ENCODE measurements at places on chromosomes 2 and 18. TPM values are rescaled to one million over a fixed set of nuclear protein-coding genes. Genes with fewer than 3 reads are reported as not detected.

The VSNL1 gene
- not detected for total RNA-seq

The DAPL1 gene
- total RNA-seq, result not detected

The SULT1C2 gene
- total RNA-seq, result not detected

The ACYP2 gene
- 5.0 TPM for total RNA-seq

The RHOB gene
- total RNA-seq, result 174 TPM

The GKN2 gene
- total RNA-seq, result not detected

The ATF2 gene
- total RNA-seq, result 20.4 TPM

The CRYBA2 gene
- total RNA-seq, result not detected

The GALNT3 gene
- 0.18 TPM for total RNA-seq

The FEV gene
- total RNA-seq, result not detected

The SERPINB12 gene
- total RNA-seq, result not detected

The UGT1A8 gene
- not detected for total RNA-seq

The SOX11 gene
- total RNA-seq, result 0.29 TPM

The STAT4 gene
- total RNA-seq, result 0.53 TPM

The STEAP3 gene
- total RNA-seq, result 52.5 TPM

The CNTNAP5 gene
- total RNA-seq, result not detected

The ITGB6 gene
- total RNA-seq, result not detected

The REG1B gene
- total RNA-seq, result not detected

The LIMS4 gene
- total RNA-seq, result 2.3 TPM

The SPRED2 gene
- total RNA-seq, result 15.1 TPM

The PSMG2 gene
- 97.2 TPM for total RNA-seq

The ALLC gene
- total RNA-seq, result not detected

The ACMSD gene
- total RNA-seq, result not detected

The GALNT14 gene
- total RNA-seq, result 0.18 TPM

The IRS1 gene
- 31.4 TPM for total RNA-seq

The MSGN1 gene
- total RNA-seq, result not detected

The IL37 gene
- not detected for total RNA-seq

The EMILIN1 gene
- 397 TPM for total RNA-seq

The ZNF892 gene
- 1.2 TPM for total RNA-seq

The CCDC141 gene
- not detected for total RNA-seq

The PTPRN gene
- 1.2 TPM for total RNA-seq

The MYOM1 gene
- not detected for total RNA-seq

The GAREM2 gene
- total RNA-seq, result 0.89 TPM

The RNMT gene
- total RNA-seq, result 13.0 TPM

The MRPL44 gene
- 47.3 TPM for total RNA-seq

The VPS4B gene
- 26.8 TPM for total RNA-seq

The CHST10 gene
- 11.5 TPM for total RNA-seq

The GALR1 gene
- total RNA-seq, result not detected

The FOXI3 gene
- not detected for total RNA-seq

The SH3RF3 gene
- 15.9 TPM for total RNA-seq

The SPR gene
- 25.5 TPM for total RNA-seq

The ZSCAN30 gene
- total RNA-seq, result 13.1 TPM

The DNAH7 gene
- total RNA-seq, result 0.86 TPM

The TET3 gene
- total RNA-seq, result 1.6 TPM

The KRTCAP3 gene
- total RNA-seq, result not detected

The DPP10 gene
- total RNA-seq, result not detected

The NXPH2 gene
- not detected for total RNA-seq

The DUSP19 gene
- total RNA-seq, result 5.8 TPM

The NAT8 gene
- total RNA-seq, result not detected

The MROH2A gene
- not detected for total RNA-seq

The LBX2 gene
- total RNA-seq, result 1.7 TPM

The PLCD4 gene
- 0.35 TPM for total RNA-seq

The CRYGD gene
- total RNA-seq, result not detected

The YES1 gene
- total RNA-seq, result 64.5 TPM

The PLCL1 gene
- 0.58 TPM for total RNA-seq

The SERPINB10 gene
- 0.35 TPM for total RNA-seq

All from myometrial cell (primary cell).